ENCODE measurements at places on chromosomes 1 and 21.

DNA sequence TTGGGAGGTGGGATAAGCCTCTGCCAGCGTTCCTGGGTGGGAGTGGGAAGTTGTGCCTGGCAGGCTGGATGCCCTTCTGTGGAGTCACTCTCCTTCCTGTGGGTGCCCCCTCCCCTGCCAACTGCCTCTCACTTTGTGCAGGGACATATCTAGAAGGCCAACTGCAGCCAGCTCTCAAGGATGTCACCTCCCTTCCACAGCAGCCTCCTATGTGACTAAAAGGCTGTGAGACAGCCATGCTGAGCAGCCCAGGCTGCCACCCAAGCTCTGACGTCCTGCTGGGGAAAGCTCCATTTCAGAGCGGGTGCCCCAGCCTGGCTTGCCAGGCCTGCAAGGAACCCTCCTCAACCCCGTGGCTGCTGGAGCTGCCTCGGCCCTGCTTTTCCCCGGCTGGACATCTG lies 19.6 kb upstream of the SLC26A9 start:
- peak; percentile 50 for DNase-seq

GRCh38 chr1:84344286-84344685 lies 42.8 kb downstream of the SAMD13 start:
- no peak for DNase-seq

GRCh38 chr1:29352719-29353420 lies 116.5 kb downstream of the PTPRU start:
- no peak for DNase-seq

- peak; percentile 95 for DNase-seq
These were observed 9.5 kb upstream of the KCNA2 start for GRCh38 chr1:110615548-110616130.

- DNase-seq = peak; percentile 55
These were observed 248.4 kb downstream of the TNR start for GRCh38 chr1:175494950-175495349.

All from DMS53 (cell line).